CD4-positive, alpha-beta T cell (primary cell): ENCODE measurements at places on chromosomes 3 and 15. TPM values are rescaled to one million over a fixed set of nuclear protein-coding genes. Genes with fewer than 3 reads are reported as not detected.

- no peaks in the 10 kb centered on the region for H3K36me3 ChIP-seq
- no peaks in the 10 kb centered on the region for H3K27me3 ChIP-seq
- H3K4me1 ChIP-seq, result peaks cover 36% of the 10 kb centered on the region
- no peak overlapping the region for H3K27ac ChIP-seq
- peak; percentile 67 for DNase-seq
Observed at GRCh38 chr3:128875556-128876120, 3.8 kb upstream of the ACAD9 start.

The HTR3E gene
- not detected for total RNA-seq

DNA sequence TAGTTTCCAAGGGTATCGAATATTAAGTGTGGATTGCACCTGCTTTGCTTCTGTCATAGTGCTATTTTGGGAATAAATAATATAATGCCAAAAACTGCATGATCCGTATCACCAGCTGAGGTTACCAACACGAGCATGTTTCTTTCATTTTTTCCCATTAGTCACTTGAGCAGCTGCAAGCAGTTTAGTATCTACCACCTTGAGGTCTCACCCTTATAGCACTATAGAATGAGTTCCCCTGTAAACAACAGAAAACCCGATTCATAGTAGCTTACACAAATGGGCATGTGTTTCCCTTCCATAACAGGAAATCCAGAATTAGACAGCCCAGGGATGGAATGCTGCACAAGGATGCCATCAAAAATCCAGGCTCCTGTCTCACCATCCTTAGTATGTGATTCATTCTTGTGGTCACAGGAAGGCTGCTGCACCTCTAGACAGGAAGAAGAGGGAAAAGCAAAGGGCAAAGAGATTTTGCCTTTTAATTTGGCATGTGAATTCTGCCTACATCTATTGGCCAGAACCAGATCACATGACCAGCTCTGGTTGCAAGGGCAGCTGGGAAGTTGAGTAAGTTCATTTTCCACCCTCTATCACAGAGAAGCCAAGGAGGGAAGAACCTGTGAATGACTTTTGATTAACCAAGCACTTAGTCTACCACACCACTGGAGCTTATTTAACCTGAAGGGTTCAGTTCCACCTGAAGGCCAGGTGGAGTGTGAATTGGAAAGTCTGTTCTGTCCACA lies 91.3 kb upstream of the SLC25A36 start:
- H3K4me3 ChIP-seq, result no peak overlapping the region
- no peaks in the 10 kb centered on the region for H3K27me3 ChIP-seq
- H3K36me3 ChIP-seq, result no peaks in the 10 kb centered on the region

DNA sequence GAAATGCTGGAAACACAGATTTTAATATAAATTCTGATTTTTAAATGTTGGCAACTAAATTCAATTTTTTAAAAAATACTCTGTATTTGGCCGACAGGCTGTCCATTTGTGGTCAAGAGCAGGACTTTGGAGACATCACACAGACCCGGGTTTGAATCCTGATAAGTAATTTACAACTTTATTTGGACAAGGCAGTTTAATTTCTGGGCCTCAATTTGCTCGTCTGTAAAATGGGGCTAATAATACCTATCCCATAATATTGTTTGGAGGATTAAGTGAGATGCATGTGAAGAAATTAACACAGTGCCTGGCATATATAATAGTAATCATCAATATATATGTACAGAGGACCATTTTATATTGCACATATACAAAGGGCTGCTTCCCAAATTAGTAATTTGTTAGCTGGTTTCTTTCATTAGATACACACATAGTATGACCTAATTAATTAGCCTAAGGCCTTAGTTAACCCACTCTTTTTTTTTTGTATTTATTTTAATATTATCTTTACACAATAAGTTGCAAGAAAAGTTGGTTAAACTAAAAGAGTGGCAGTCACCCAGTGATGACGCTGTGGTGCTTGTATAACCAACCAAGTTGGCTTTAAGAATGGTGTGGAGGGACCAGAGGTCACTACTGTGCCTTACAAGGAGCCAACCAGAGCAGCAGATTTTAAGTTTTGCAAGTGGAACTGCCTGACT lies 665 bp downstream of the PIGB start:
- H3K36me3 ChIP-seq, result peaks cover 8% of the 10 kb centered on the region
- peak overlapping the region; percentile 88 for H3K27ac ChIP-seq
- peak overlapping the region; percentile 69 for H3K4me3 ChIP-seq
- no peaks in the 10 kb centered on the region for H3K27me3 ChIP-seq
- no peak for DNase-seq

GRCh38 chr3:38528457-38528856 lies 32.3 kb downstream of the EXOG start:
- no peaks in the 10 kb centered on the region for H3K4me1 ChIP-seq
- DNase-seq, result no peak
- H3K27me3 ChIP-seq, result no peaks in the 10 kb centered on the region
- H3K27ac ChIP-seq, result no peak overlapping the region
- peaks cover 50% of the 10 kb centered on the region for H3K36me3 ChIP-seq

GRCh38 chr15:64703632-64703959 lies 71.8 kb downstream of the RBPMS2 start:
- DNase-seq, result no peak
- peak overlapping the region; percentile 75 for H3K27ac ChIP-seq
- peak overlapping the region; percentile 91 for H3K4me3 ChIP-seq
- no peaks in the 10 kb centered on the region for H3K36me3 ChIP-seq
- H3K4me1 ChIP-seq, result peaks cover 50% of the 10 kb centered on the region

The PLSCR1 gene
- total RNA-seq, result 8.2 TPM

GRCh38 chr15:77768107-77768506 lies 135.4 kb upstream of the LINGO1 start:
- no peak overlapping the region for H3K4me3 ChIP-seq
- no peaks in the 10 kb centered on the region for H3K36me3 ChIP-seq
- H3K27ac ChIP-seq, result no peak overlapping the region
- H3K27me3 ChIP-seq, result no peaks in the 10 kb centered on the region
- no peak for DNase-seq
- H3K4me1 ChIP-seq, result no peaks in the 10 kb centered on the region

DNA sequence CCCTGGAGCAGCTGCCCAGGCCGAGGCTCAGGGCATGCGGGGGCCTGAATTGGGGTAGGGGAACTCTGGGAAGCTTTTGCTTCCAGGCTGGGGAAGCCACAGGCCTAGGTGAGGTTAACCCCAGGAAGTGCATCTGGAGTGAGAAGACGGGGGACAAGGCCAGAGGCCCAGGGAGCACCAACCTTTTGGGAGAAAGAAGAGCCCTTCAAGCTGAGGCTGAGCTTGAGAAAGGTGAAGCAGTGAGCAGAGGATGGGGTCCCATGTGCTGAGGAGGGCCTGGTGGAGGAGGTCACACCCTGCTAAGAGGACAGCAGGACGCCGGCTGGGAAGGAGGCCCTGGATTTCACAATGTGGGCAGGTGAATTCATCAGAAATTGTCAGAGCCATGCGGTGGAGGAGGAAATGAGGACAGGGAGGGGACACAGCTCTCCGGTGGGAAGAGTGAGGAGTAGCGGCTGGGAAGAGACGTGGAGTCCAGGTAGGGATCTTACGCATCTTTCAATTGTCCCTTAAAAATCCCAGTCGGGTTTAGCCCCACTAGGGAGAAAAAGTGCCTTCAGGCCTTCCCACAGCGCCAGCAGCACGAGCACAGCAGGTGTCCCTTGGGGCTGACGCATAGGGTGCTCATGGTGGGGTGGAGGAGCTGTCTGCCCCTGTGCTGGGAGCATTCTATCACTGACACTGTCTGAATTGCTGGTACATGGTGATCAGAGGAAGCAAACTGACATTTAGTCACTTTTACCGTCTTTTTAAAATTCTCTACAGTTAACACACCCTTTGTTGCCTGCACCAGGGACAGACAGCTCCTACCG lies 50.9 kb downstream of the HCN4 start:
- H3K4me1 ChIP-seq, result no peaks in the 10 kb centered on the region
- peaks cover 15% of the 10 kb centered on the region for H3K27me3 ChIP-seq
- H3K27ac ChIP-seq, result no peak overlapping the region
- H3K36me3 ChIP-seq, result no peaks in the 10 kb centered on the region
- H3K4me3 ChIP-seq, result no peak overlapping the region

The KLHDC8B gene
- total RNA-seq, result 1.6 TPM

GRCh38 chr3:55337641-55338180 lies 149.4 kb downstream of the WNT5A start:
- H3K36me3 ChIP-seq, result no peaks in the 10 kb centered on the region
- no peaks in the 10 kb centered on the region for H3K4me1 ChIP-seq
- H3K27ac ChIP-seq, result no peak overlapping the region

- no peak for DNase-seq
- no peak overlapping the region for H3K27ac ChIP-seq
- H3K27me3 ChIP-seq, result no peaks in the 10 kb centered on the region
- H3K4me1 ChIP-seq, result no peaks in the 10 kb centered on the region
- H3K36me3 ChIP-seq, result no peaks in the 10 kb centered on the region
- no peak overlapping the region for H3K4me3 ChIP-seq
Observed at GRCh38 chr15:101033801-101034200, 114.6 kb downstream of the LRRK1 start.

The CLDN1 gene
- 0.80 TPM for total RNA-seq

The KLHL40 gene
- total RNA-seq, result not detected

GRCh38 chr3:62184559-62184958 lies 188.8 kb downstream of the FEZF2 start:
- DNase-seq, result no peak
- H3K4me3 ChIP-seq, result no peak overlapping the region
- H3K36me3 ChIP-seq, result no peaks in the 10 kb centered on the region
- no peaks in the 10 kb centered on the region for H3K4me1 ChIP-seq
- no peaks in the 10 kb centered on the region for H3K27me3 ChIP-seq
- no peak overlapping the region for H3K27ac ChIP-seq

- H3K4me1 ChIP-seq, result no peaks in the 10 kb centered on the region
- no peak overlapping the region for H3K4me3 ChIP-seq
- no peaks in the 10 kb centered on the region for H3K36me3 ChIP-seq
- DNase-seq, result no peak
- H3K27me3 ChIP-seq, result no peaks in the 10 kb centered on the region
- no peak overlapping the region for H3K27ac ChIP-seq
Observed at GRCh38 chr3:30408105-30408557, 198.3 kb upstream of the TGFBR2 start.
